ENCODE measurements at places on chromosomes 6 and 20.
A peak's percentile ranks its signal among the peaks of the same experiment; 100 is the strongest.

DNA sequence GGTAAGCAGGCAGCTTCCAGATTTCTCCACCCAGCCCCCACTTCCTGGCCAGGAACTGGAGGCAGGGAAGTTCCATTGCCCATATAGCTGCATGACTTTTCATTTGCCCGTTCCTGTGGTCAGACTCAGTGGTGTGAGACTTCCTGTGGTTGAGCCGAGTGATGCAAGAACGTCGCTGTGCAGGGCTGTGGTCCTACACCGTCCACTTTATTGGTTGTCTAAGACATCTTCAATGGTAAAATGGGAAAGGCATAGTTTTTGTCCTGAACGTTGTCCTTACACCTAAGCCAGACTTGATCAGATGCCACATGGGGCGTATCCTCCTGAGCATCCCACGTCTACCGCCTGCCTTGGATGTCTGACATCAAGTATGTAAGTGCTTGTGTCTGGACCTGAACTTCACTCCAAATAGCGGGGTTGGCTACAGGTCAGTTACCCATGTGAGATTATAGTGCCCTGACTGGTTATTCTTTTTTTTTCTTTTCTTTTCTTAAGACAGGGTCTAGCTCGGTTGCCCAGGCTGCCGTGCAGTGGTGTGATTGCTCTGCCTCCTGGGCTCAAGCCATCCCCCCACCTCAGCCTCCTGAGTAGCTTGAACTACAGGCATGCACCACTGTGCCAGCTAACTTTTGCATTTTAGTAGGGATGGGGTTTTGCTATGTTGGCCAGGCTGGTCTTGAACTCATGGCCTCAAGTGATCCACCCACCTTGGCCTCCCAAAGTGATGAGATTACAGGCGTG is 25.9 kb upstream of the GTSF1L start:
- no peak for DNase-seq

- DNase-seq, result no peak
These were observed 176.0 kb downstream of the MAFB start for GRCh38 chr20:40512994-40513393.

- DNase-seq, result no peak
These were observed 8.8 kb upstream of the CD93 start for GRCh38 chr20:23094927-23095326.

GRCh38 chr20:62617711-62618483 is 24.4 kb upstream of the SLCO4A1 start:
- DNase-seq, result peak; percentile 50

DNA sequence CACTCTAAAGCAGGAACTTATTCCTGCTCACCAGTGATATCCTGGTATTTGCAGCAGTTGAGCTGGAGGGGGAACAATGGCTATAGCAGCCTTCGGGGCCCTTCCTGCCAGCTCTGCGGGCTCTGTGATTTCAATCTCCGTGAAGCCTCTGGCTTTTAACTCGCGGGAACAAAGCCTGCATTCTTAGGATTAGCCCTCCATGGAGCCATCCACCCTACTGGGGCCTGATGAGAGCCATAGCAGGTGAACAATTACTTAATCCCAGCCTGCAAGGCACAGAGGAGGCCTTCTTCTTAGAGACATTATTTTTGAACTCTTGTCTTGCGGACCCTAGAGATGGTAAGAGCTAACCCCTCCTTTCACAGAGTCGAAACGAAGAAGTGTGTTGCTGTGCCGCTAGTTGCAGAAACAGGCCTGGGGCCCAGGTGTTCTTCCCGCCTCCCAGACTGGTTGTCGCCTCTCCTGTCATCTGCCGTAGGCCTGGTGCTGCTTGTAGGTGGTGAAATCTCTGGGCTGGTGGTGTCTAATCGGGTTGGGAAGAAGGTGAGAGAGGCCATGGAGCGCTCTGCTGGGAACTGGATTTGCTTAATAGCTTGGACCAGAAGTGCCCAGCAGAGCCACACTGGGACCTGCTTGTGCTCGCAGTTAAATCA is 9.7 kb downstream of the GHRH start:
- no peak for DNase-seq

GRCh38 chr6:24990236-24990845 is 54.6 kb upstream of the RIPOR2 start:
- DNase-seq, result no peak

DNA sequence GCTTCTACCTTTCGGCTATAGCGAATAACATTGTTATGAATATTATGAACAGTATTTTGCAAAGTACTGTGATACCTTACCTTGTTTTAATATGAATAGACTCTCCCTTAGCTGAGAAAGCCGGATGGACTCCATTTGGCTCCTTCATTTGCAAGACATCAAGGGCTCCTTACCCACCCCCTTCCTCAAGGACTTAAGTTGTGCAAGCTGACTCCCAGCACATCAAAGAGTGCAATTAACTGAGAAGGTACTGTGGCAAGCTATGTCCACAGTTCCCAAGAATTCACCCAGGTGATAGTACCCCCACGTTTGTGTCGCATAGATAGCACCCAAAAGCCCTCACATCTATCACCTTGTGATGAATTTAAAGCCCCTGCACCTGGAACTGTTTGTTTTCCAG is 11.2 kb downstream of the CST5 start:
- DNase-seq, result no peak

DNA sequence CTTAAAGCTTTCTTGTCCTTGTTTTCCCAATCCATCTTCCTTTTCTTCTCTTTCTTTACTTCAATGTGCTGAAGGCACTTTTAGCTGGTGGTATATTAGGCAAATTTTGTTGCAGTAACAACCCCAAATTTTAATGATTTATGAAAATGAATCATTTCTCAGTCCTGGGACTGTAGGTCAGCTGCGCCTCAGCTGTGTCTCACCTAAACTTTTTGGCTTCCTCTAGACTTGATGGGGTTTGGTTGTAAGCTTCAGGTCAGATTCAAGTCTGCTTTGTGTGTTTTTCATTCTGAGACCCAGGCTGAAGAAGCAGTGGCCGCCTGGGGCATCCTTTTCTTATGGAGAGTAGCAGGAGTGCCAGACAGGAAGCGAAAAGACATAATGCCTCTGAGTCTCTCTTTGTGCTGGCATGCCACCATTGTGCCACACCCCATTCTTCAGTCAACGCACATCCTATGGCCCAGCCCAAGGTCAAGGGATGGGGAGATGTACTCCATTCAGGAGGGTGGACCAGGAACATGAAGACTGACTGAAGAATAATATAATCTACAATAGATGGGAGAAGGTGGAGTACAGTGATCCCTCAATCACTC is 28.9 kb upstream of the CD83 start:
- DNase-seq, result no peak

DNA sequence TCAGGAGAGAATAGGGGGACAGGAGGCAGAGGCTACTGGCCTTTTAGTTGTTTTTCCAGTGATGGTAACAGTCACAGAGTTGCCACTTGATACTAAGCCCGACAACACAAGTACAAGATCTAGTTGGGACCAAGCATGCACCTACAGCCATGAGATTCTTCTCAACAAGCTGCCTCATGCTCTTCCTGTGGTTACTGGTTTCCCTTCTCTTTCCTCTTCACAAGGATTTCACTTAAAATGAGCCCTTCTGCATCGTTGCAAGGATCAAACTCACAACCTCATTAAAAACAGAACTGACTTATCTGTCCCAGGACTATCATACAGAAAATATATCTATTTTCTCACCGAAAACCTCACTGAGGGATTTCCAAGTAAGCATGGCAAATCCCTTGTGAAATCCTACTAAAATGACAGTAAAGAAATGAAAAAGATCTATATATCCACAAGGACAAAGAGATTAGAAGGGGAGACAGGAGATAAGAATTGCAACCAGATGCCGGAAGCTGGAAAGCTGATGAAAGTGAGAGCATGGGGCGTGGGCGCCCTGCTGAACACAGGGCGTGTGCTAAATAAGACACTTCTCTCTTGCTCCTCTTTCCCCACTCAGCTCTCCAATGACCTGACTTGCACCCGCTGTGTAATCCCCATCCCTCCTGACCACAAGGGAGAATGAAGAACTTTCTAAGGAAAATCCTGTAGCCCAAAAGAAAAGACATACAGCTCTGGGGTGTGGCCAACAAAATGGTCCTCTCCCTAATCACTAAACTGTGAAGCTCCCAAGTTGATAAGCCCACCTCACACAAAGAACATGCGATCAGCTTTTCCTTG is 13.4 kb downstream of the MTFR2 start:
- no peak for DNase-seq

GRCh38 chr20:35592339-35592974 is 23.2 kb upstream of the SPAG4 start:
- no peak for DNase-seq

DNA sequence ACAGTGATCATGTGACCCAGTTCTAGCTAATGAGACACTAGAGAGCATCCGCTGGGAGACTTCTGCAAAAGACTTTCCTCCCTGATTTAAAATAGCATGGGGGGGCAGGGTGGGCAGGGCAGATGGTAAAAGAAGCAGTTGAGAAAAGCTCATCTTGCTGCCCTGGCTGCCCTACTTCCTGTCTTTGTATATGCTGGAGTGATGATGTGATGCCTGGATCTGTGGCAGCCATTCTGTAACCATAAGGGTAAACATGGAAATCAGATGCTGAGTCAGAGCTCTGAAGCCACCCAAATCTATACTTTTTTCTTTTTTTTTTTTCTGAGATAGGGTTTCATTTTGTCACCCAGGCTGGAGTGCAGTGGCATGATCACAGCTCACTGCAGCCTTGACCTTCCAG is 25.4 kb downstream of the ZFP64 start:
- no peak for DNase-seq

GRCh38 chr6:40587240-40588069 is at the start of gene LRFN2:
LRFN2 (minus strand) TSS chr6:40587364.
- no peak for DNase-seq

GRCh38 chr20:33419140-33419974 is 18.0 kb upstream of the CDK5RAP1 start:
- no peak for DNase-seq

DNA sequence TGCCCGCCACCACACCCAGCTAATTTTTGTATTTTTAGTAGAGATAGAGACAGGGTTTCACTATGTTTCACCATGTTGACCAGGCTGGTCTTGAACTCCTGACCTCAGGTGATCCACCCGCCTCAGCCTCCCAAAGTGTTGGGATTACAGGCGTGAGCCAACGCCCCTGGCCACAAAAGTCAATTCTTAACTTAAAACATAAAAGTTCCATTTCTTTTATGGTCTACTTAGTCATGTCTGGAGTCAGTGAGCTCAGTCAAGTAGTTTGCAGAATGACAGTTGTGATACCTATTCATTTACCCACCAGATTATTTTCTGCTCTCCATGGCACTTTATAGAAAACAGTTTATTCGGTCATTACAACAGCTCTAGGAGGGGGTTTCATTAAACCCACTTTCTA is 103.1 kb upstream of the ESR1 start:
- DNase-seq, result no peak

All from omental fat pad (tissue), 4 donors.